Calu3 (cell line): ENCODE measurements at places on chromosomes 5 and 9. TPM values are rescaled to one million over a fixed set of nuclear protein-coding genes. Genes with fewer than 3 reads are reported as not detected.

The BARHL1 gene
- not detected in 2 replicates for total RNA-seq

The IFNA2 gene
- total RNA-seq = not detected in 2 replicates

- H3K36me3 ChIP-seq = no peaks in the 10 kb centered on the region
- H3K27me3 ChIP-seq = peaks cover 15% of the 10 kb centered on the region
- no peak overlapping the region for H3K4me3 ChIP-seq
- H3K4me1 ChIP-seq = no peaks in the 10 kb centered on the region
- no peak overlapping the region for H3K27ac ChIP-seq
- no peak for DNase-seq
Observed at GRCh38 chr5:146902471-146902870, 23.9 kb upstream of the PPP2R2B start.

The SPARC gene
- not detected in 2 replicates for total RNA-seq

- no peaks in the 10 kb centered on the region for H3K27me3 ChIP-seq
- H3K36me3 ChIP-seq = peaks cover 11% of the 10 kb centered on the region
- no peak overlapping the region for H3K27ac ChIP-seq
- no peak overlapping the region for H3K4me3 ChIP-seq
- H3K4me1 ChIP-seq = no peaks in the 10 kb centered on the region
Observed at GRCh38 chr9:124399968-124400940, 15.0 kb downstream of the PSMB7 start.

DNA sequence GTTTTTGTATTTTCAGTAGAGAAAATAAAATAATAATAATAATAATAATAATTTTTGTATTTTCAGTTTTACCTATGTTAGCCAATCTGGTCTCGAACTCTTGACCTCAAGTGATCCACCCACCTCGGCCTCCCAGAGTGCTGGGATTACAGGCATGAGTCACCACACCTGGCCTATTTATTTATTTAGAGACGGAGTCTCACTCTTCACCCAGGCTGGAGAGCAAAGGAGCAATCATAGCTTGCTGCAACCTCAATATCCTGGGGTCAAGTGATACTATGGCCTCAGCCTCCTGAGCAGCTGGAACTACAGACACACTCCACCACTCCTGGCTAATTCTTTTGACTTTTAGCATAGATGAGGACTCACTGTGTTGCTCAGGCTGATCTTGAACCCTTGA is 167.5 kb downstream of the TLE1 start:
- H3K27ac ChIP-seq = no peak overlapping the region
- no peaks in the 10 kb centered on the region for H3K36me3 ChIP-seq
- H3K4me1 ChIP-seq = peaks cover 9% of the 10 kb centered on the region
- DNase-seq = peak; percentile 10
- no peak overlapping the region for H3K4me3 ChIP-seq

DNA sequence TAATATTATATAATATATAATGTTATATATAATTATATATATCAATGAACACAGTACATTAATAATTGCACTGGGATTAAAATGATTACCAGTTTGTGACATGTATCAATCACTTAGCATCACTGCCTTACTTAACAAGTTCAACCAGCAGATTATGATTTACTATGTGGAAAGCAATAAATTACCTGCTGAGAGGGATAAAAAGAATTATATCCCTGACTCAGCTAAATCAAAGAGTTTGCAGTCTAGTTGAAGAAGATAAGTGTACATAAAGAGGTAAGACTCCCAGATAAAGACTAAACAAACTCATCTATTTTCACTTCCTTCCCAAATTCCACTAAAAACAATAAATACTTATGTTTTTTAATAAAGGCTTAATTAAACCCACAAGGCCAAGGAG is 11.2 kb downstream of the PLAA start:
- no peak overlapping the region for H3K27ac ChIP-seq
- no peaks in the 10 kb centered on the region for H3K27me3 ChIP-seq
- H3K4me1 ChIP-seq = peaks cover 7% of the 10 kb centered on the region
- H3K36me3 ChIP-seq = no peaks in the 10 kb centered on the region

DNA sequence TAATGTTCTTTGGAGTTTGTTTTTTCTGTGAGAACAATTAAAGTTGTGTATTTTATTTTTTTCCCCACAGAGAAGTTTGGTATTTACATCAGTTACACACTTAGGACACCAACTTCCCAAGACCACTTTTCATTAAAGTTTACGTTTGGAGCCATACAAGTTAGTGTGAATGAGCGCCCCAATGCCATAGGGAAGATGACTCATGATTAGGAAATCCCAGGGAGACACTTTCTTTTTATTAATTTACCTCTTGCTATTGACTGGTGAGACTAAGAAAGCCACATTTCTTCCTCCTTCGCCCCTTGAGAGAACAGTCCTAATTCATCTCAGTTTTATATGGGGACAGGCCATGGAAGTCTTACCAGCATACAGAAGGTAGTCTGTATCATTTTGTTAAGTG is 57.1 kb downstream of the EDIL3 start:
- no peak for DNase-seq
- no peak overlapping the region for H3K4me3 ChIP-seq
- H3K36me3 ChIP-seq = no peaks in the 10 kb centered on the region
- H3K27me3 ChIP-seq = no peaks in the 10 kb centered on the region
- H3K27ac ChIP-seq = no peak overlapping the region

DNA sequence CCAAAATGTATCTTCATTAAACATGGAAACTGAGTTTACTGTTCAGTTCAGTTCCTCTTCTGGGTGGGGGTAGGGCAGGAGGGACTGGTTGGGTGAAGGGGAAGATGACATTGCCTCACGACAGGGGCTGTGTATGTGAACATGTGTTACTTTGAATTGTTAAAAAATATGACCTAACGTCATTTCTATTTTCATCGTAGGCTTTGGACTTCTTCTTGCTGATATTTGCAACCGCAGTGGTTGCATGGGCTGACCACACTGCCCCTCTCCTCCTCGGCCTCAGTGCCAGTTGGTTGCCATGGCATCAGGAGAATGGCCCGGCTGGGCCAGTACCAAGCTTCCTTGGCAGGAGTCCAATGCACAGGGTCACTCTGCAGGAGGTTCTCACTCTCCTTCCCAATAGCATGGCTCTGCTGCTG is 41.5 kb downstream of the HACD4 start:
- H3K4me3 ChIP-seq = no peak overlapping the region
- peaks cover 5% of the 10 kb centered on the region for H3K36me3 ChIP-seq
- no peak for DNase-seq
- H3K4me1 ChIP-seq = no peaks in the 10 kb centered on the region
- H3K27ac ChIP-seq = no peak overlapping the region

DNA sequence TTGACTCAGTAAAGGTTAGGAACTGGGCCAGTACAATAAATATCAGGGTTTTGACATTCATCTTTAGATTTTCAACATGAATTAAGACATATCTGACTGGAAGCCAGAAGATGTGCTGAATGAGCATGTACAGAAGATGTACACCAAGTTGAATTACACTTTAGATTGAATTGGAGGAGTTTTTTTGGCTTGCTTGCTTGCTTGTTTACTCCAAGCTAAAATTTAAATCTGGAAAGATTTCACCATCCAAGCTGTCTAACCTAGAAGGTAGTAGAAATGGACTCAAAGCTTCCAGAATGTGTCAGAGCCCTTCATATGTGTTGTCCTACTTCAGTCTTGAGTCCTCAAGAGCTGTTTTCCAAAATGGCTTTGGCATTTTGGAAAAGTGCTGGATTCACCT is 49.0 kb upstream of the FCHO2 start:
- H3K4me3 ChIP-seq = no peak overlapping the region
- H3K36me3 ChIP-seq = peaks cover 71% of the 10 kb centered on the region
- no peak for DNase-seq
- no peaks in the 10 kb centered on the region for H3K27me3 ChIP-seq
- no peak overlapping the region for H3K27ac ChIP-seq

DNA sequence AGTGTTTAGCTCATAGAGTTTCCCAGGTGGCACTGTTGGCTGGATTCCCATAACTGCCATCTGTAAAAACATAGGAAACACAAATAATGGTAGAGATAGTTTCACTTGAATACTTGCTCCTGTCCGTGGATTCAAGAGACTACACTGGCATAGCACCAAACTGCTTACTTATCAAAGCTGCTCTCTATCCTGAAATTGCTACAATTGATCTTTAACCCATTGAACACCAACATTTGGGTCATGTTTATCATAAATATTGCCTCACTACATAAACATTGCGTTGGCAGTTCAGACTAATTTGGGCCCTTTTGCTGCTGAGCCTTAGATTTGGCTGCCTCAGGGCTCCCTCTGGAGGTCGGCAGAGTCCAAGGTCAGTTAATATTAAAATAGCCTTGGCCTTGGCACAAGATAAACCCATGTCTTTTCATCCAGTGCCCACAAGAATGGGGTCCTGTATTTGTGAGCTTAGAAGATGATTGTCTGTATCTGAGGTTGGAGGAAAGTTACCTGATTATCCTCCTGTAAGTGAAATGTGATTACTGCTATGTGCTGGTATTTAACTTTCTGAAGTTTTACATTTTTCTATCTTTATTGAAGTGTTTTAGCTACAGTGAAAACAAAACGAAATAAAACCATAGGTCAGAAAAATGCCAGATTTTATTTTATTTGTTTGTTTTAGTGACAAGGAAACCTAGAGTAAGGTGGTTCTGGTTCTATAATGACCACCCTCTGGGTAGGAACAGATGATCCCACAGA is 4.0 kb upstream of the RANBP3L start:
- no peak overlapping the region for H3K27ac ChIP-seq
- H3K4me1 ChIP-seq = peaks cover 6% of the 10 kb centered on the region
- DNase-seq = peak; percentile 41
- peaks cover 28% of the 10 kb centered on the region for H3K27me3 ChIP-seq

DNA sequence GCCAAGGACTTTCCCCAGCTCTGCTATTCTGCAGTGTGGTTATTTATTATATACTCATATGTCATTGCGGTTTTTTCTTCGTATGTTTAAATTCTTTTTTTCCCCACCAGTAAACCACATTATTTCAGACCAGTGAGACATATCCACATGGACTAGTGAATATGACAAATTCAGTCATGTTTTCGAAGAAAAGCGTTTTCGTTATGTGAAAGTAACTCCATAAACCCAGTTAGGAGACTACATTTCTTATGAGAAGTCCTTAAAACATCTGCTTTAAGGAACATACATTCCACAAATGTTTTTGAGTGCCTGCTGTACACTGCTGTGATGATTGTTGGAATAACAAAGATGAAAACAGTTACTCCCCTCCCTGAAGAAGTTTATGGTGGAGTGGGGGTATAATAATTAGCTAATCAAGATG is 591.8 kb upstream of the CLINT1 start:
- no peak overlapping the region for H3K4me3 ChIP-seq
- DNase-seq = no peak
- H3K4me1 ChIP-seq = no peaks in the 10 kb centered on the region
- H3K27ac ChIP-seq = no peak overlapping the region

The COL15A1 gene
- not detected in 2 replicates for total RNA-seq

DNA sequence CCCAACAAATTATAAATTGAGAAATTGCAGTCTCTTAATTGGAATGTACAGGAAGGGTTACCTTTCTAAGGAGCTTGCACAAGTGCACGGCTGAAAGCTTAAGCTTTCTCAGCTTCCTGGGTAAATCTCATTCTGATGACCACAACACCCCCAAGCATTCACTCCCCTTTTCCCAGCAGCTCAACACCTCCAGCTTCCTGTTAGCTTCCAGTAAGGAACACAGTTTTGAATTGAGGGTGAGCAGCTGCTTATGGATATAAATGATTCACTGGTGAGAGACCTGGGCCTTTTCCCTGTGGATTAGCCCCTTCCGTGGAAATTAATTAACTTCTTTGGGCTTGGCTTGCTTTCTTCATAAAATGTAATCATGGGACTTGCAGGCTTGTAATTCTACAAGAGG is 101.2 kb downstream of the SLC28A3 start:
- no peaks in the 10 kb centered on the region for H3K36me3 ChIP-seq
- H3K4me3 ChIP-seq = no peak overlapping the region
- H3K27me3 ChIP-seq = no peaks in the 10 kb centered on the region
- no peaks in the 10 kb centered on the region for H3K4me1 ChIP-seq

- DNase-seq = no peak
- H3K4me1 ChIP-seq = no peaks in the 10 kb centered on the region
- no peak overlapping the region for H3K27ac ChIP-seq
- H3K4me3 ChIP-seq = no peak overlapping the region
Observed at GRCh38 chr9:126852086-126852688, 8.3 kb upstream of the ZBTB34 start.

- peaks cover 56% of the 10 kb centered on the region for H3K4me1 ChIP-seq
- no peak for DNase-seq
- H3K27me3 ChIP-seq = no peaks in the 10 kb centered on the region
- H3K4me3 ChIP-seq = no peak overlapping the region
- peaks cover 18% of the 10 kb centered on the region for H3K36me3 ChIP-seq
- peak overlapping the region; percentile 91 for H3K27ac ChIP-seq
Observed at GRCh38 chr5:109310315-109310714, 99.5 kb downstream of the PJA2 start.

- H3K4me1 ChIP-seq = no peaks in the 10 kb centered on the region
- H3K36me3 ChIP-seq = peaks cover 65% of the 10 kb centered on the region
- DNase-seq = no peak
- H3K4me3 ChIP-seq = no peak overlapping the region
- no peak overlapping the region for H3K27ac ChIP-seq
Observed at GRCh38 chr9:92242260-92243136, 51.0 kb downstream of the IARS1 start.

DNA sequence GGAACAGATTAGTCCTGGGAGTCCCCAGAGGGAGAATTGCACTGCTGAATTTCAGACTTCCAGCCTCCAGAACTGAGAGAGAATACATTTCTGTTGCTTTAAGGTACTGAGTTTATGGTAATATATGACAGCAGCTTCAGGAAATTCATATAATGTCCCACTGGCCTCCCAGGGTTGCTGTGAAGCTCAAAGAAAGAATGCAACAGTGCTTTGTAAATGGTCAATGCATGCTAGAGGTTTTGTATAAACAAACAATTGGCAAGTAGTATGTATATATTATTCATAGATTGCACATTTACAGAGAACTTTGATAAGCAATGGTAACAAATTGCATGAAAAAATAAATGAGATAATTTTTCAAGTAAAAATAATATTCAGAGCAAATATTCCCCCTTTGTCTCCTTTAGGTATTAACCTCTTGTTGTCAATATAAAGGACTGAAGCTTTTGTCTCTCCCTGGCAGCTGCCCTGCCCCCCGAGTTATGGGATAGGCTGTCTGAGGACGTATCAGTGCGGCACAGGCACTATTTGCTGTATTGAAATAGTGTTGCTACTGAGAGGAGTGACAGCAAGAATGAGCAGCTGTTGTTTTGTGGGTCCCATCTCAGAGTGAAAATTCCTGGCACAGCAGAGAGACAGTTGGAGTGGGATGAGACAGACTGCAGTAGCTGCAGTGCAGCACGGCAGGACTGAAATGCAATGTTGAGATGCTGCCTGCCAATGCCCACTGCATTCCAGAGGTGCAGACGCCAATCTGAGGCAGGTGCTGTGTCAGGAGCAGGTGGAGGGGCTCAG is 194.2 kb upstream of the GLRA1 start:
- H3K27me3 ChIP-seq = peaks cover 46% of the 10 kb centered on the region
- DNase-seq = no peak
- H3K4me3 ChIP-seq = no peak overlapping the region
- no peaks in the 10 kb centered on the region for H3K4me1 ChIP-seq
- H3K36me3 ChIP-seq = no peaks in the 10 kb centered on the region

The GRXCR2 gene
- not detected in 2 replicates for total RNA-seq

GRCh38 chr5:154842689-154843530 is 7.5 kb downstream of the FAXDC2 start:
- no peak overlapping the region for H3K4me3 ChIP-seq
- H3K27ac ChIP-seq = no peak overlapping the region
- DNase-seq = no peak
- H3K36me3 ChIP-seq = peaks cover 4% of the 10 kb centered on the region
- no peaks in the 10 kb centered on the region for H3K27me3 ChIP-seq

The RASGEF1C gene
- not detected in 2 replicates for total RNA-seq

GRCh38 chr5:17761326-17761725 is 127.1 kb downstream of the TAF11L14 start:
- H3K4me3 ChIP-seq = no peak overlapping the region
- H3K27ac ChIP-seq = no peak overlapping the region
- no peaks in the 10 kb centered on the region for H3K36me3 ChIP-seq
